Adrenal gland (tissue), 19 donors: ENCODE measurements at places on chromosomes 1 and 21. TPM values are rescaled to one million over a fixed set of nuclear protein-coding genes. Genes with fewer than 3 reads are reported as not detected.

The DMBX1 gene
- total RNA-seq, result 0.14 TPM

The LEMD1 gene
- not detected for total RNA-seq

GRCh38 chr1:163231385-163231784 is 28.7 kb upstream of the RGS5 start:
- no peak for DNase-seq

The INAVA gene
- total RNA-seq, result 0.14 TPM

DNA sequence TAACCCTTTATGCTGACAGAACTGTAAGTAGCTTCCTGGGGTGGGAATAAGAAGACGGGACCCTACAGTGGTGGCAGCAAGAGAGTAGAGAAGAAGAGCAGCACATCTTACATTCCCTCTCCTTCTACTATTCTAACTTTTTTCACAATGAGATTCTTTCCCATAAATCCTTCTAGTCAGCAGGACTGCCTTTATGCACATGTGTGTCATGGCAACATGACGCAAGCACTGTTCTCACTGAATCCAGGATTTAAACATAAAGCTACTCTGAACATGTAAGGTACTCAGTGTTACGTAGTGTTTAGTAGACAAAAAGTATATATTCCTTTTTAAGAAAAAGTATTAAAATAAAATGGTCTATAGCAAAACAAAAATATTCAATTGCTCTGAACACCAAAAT is 309.7 kb upstream of the LYPLAL1 start:
- no peak for DNase-seq

DNA sequence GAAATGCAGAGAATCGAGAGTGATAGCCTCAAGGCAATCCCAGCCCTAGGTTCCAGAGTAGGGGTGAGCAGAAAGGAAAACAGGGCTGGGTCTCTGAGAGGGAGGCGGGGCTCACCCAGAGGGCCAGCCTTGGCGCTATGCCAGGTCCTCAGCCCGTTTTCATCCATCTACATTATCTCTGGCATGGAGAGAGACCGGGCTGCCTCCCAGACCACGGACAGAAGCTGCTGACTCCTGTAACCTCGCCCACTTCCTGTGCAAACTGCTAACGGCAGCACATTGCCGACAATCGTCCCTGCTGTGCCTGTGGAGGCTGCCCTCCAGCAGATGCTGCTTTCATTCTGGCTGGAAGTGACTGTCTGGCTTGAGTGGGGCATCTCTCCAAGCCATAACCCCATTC is 569.1 kb downstream of the NPHP4 start:
- peak; percentile 4 for DNase-seq

- DNase-seq, result no peak
Measured at GRCh38 chr1:197469620-197470210, 201.7 kb downstream of the CRB1 start.

DNA sequence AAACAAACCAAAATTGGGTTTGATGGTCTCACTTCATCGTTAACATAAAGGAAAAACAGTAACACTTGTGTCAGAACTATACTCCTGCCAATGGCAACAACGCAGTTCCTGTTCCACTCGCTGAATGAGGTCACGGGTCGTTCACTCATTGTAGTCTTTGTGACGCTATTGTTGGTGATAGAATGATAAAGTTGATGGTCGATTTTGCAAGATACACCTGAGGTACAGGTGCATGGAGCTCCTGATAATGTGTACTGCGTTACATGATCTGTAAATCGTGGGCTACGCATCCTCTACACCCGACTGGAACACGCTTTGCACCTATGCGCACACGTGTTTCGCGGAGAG is 391 bp upstream of the CENPS start:
- peak; percentile 21 for DNase-seq

- DNase-seq, result no peak
Measured at GRCh38 chr1:197140121-197140520, 6.3 kb downstream of the ASPM start.

The OR2T35 gene
- not detected for total RNA-seq

GRCh38 chr21:42153746-42154145 is 65.2 kb upstream of the ABCG1 start:
- no peak for DNase-seq

- no peak for DNase-seq
Measured at GRCh38 chr1:89206373-89206772, 7.6 kb upstream of the GBP4 start.

The CHIT1 gene
- total RNA-seq, result 1.9 TPM

GRCh38 chr1:94656967-94657366 is 115.4 kb upstream of the F3 start:
- DNase-seq, result no peak

The OR1C1 gene
- total RNA-seq, result not detected

The ITGB3BP gene
- total RNA-seq, result 6.1 TPM

The SORT1 gene
- total RNA-seq, result 42.6 TPM

GRCh38 chr1:92862605-92863004 is 30.8 kb downstream of the RPL5 start:
- no peak for DNase-seq

The OR2T11 gene
- not detected for total RNA-seq

GRCh38 chr1:9882296-9882944 is 27.6 kb downstream of the CTNNBIP1 start:
- no peak for DNase-seq

- no peak for DNase-seq
Measured at GRCh38 chr1:230573658-230574057, 68.6 kb upstream of the COG2 start.

The GBP6 gene
- total RNA-seq, result not detected

DNA sequence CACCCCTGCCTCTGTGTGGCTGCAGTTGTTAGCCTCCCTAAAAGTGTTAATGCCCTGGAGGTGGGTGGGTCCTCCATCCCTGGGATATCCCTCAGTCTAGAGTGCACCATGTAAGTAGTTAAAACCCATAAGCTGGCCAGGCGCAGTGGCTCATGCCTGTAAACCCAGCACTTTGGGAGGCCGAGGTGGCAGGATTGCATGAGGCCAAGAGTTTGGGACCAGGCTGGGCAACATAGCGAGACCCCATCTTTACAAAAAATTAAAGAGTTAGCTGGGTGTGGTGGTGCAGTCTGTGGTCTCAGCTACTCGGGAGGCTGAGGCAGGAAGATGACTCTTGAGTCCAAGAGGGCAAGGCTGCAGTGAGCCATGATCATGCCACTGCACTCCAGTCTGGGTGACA is 10.3 kb downstream of the MYOC start:
- DNase-seq, result no peak

DNA sequence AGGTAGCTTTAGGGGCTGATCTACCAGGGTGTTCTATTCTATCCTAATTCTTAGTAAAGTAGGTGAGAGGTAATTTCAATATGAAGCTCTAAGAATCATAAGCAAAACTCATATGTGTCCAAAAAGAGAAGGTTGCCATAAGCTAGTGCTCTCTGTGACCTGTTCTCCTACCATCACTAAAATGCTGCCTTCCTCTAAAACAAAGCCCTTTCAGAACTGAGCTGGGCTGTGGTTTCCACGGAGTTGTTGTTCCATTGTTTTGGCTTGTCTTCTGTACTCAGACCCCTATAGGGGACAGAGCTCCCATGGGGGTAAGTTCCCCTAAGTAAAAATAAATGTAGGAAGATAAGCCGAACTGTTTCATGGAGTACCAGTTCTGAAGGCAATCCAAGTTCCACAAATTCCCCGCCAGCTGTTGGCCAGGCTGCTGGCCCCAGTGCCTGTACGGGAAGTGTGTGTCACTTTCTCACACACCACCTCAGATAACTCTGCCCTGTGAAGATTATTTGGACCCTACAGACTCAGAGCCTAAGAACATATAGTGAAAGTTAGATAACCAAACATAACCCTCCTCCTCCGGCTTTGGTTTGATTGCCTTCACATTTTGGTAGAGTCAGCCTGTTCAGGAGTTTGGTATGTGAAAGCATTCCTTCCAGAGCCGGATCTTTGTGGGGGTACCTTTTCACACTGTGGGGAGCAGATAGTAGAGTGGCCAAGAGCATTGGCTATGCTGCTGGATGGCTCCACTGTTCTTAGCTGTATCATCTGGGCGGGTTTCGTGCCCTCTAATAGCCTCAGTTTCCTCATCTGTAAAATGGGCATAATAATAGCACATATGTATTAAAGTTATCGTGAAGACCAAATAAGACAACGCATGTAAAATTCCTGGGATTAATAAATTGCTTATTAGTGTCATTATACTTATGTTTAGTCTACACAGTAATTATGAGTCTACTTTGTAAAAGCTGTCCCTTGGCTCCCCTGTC is 10.8 kb downstream of the DPT start:
- no peak for DNase-seq

- DNase-seq, result no peak
Measured at GRCh38 chr1:150003801-150004200, 6.7 kb downstream of the OTUD7B start.

- DNase-seq, result no peak
Measured at GRCh38 chr1:13667691-13668090, 32.3 kb upstream of the PRDM2 start.

The GCSAML gene
- not detected for total RNA-seq

DNA sequence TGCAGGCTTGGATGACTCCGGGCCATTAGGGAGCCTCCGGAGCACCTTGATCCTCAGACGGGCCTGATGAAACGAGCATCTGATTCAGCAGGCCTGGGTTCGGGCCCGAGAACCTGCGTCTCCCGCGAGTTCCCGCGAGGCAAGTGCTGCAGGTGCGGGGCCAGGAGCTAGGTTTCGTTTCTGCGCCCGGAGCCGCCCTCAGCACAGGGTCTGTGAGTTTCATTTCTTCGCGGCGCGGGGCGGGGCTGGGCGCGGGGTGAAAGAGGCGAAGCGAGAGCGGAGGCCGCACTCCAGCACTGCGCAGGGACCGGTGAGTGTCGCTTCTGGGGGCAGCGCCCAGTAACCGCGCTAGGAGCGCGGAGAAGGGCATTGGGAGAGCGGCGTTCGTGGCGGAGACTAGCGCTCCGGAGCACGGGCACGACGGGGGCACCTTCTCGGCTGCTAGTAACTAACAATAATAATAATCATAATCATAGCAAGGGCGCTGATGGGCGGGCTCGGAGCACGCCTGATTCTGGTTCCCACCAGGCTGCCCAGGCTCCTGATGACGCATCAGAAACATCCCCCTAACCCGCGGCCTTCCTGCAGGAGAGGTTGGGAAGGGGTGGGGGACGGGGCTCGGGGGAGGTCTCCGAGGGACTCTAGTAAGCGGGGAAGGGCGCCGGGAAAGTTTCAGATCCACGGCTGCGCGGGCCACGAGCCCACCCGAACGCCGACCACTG is at the start of gene MX1:
Gene MX1 (plus strand): TSS at position 286 of the 722 bp plus-strand sequence. CDS start 5,832 bp downstream, outside the sequence.
- peak; percentile 89 for DNase-seq

DNA sequence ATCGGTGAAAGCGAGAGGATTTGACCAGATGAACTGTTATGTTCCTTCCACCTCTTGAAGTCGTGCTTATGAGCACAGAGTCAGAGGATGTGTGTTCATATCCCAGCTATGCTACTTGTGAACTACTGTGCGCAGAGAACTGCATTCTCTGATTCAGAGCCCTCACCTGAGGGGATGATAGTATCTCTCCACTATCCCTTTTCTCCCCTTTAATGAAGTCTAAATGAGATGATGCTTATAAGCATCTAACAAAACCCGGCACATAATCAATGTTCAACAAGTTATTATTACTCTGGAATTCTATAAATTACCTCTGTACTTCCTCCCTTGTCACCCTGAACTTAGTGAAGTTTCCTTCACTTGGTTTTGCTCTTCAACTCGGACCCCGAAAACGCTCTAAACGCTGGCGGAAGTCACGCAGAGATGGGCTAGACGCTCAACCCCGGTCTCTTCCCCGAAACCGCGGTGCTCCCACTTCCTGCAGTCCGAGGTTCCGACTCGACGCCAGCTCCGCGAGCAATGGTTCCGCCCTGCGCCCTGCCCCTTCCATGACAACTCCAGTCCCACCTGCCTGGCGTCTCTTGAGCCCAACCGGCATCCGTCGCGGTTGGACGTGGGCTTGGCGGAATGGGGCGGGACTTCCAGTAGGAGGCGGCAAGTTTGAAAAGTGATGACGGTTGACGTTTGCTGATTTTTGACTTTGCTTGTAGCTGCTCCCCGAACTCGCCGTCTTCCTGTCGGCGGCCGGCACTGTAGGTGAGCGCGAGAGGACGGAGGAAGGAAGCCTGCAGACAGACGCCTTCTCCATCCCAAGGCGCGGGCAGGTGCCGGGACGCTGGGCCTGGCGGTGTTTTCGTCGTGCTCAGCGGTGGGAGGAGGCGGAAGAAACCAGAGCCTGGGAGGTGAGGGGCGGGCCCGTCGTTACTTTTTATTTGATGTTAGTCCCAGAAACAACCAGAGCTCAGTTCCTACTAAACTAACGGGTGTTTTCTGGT is at the start of gene NUF2:
Gene NUF2 (plus strand): TSS at position 644 of the 995 bp plus-strand sequence. CDS start 4,098 bp downstream, outside the sequence.
- peak; percentile 98 for DNase-seq

DNA sequence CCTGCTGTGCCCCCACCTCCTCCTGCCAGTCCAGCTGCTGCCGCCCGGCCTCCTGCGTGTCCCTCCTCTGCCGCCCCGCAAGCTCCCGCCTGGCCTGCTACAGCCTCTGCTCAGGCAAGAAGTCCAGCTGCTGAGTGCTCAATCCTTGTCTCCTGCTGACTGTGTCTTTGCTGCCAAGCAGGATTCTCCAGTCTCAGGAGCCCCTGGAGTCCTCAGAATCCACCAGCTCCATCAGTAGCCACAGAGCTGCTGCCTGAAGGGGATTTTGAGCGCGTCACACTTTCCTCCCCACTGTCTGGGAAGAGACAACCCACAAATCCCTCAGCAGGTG is 973 bp downstream of the KRTAP10-11 start:
- no peak for DNase-seq

DNA sequence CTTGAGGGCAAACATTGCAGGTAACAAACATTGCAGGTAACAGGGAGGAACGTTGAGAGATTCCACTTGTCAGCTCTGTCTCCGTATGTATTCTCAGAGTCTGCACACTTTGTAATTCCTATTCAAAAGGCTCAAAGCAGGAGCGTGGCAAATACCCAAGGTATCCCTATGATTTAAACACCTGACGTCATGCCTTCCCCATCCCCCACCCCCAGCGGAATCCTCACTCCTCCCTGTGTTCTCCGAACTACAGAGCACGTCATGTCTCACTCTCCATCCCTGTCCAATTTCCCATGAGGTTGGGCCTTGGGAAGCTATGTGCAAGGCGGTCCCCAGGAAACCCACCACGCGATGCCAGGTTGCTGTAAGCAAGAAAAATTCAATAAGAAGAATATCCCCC is 2.8 kb upstream of the LRRC38 start:
- DNase-seq, result no peak

GRCh38 chr1:2821966-2822620 is 20.6 kb upstream of the TTC34 start:
- peak; percentile 29 for DNase-seq
